ENCODE measurements at places on chromosomes 6 and 20.

GRCh38 chr20:54566031-54566688 is 90.8 kb downstream of the DOK5 start:
- DNase-seq, result no peak

DNA sequence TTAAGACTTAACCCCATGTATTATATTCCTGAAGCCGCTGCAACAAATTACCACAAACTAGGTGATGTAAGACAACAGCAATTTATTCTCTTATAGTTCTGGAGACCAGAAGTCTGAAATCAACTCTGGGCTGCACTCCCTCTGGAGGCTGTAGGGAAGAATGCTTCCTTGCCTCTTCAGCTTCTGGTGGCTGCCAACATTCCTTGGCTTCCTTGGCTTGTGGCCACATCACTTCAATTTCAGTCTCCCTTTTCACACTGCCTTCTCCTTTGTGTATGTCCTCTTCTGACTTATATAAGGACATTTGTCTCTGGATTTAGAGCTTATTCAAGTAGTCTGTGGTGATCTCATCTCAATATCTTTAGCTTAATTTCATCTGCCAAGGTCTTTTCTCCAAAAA is 141.6 kb downstream of the DHX35 start:
- DNase-seq, result no peak

DNA sequence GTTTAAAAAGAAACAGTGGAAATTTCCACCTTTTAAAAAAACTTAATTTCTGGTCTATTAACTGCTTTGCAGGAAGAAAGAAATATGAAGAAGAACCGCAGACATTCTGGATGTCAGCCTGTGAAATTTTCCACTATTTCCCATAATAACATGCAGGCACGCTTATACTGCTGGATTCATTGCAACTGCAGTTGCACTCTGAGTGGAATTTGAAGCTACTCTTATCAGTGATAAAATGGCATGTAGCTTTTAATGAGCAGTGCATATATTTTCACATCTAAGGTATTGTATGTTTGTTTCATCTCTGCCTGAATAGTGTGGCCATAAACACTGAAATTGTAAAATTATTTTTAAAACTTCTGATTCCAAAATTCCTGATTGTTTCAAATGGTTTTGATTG is 28.2 kb downstream of the NCOA3 start:
- no peak for DNase-seq

GRCh38 chr6:96687121-96687520 is 124.2 kb downstream of the FHL5 start:
- DNase-seq, result no peak

All from MCF 10A (cell line).